ENCODE measurements at places on chromosomes 3 and 15. TPM values are rescaled to one million over a fixed set of nuclear protein-coding genes. Genes with fewer than 3 reads are reported as not detected.

DNA sequence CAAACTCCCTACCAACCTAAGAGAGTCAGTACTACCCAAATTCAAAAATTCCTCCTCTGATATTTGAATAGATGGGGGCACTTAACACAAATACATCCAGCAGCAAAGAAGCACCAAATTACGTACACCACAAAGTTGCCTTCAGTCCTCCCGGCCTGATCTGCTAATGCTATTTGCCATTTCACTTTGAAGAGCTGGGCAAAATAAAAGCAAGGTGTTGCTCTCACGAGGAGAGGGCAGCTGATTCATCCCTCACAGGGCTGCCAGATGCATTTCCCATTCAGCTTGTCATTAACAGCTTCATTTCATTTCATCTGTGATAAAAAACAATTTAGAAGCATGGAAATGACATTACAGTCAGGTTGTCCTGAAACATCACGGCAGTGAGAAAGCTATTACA, 283.4 kb upstream of the VEPH1 start:
- no peak for DNase-seq

DNA sequence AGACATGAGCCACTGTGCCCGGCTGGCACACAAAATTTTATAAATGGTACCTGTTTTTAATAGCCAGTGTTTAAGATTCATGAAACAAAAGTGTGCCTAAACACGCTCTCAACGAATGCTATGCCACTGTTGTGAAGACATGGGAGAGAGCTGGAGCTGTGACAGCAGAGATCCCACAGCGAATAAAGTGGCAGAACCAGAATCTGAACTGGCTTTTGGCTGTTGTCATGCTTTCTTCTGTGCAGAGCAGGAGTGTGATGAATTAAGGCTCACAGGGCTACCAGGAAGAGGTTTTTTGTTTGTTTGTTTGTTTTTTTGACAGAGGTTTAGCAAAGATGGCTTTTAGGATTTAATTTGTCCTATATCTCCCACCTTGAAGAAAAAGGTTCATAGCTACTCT, 14.5 kb downstream of the PTPRG start:
- no peak for DNase-seq

GRCh38 chr15:89743594-89743993, 7.5 kb downstream of the MESP1 start:
- DNase-seq, result no peak

GRCh38 chr3:118868051-118868450, 166.6 kb downstream of the IGSF11 start:
- DNase-seq, result no peak

DNA sequence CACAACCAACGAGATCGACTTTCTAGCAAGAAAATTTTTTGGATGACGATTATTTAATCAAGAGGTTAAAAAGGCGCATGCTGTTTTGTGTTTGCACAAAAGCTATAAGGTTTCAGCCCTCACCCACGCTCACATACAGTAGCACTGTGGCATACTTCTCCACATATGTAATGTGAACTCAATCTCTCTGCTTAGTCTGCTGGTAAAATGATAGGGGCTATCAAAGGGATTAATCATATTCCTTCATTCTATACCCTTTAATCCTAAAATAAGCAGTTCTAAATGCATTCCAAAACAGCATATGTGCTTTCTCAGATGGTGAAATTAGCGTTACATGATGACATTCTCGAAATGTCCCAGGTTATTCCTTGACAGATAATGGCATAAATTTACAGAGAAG, 196.9 kb upstream of the PRICKLE2 start:
- no peak for DNase-seq

DNA sequence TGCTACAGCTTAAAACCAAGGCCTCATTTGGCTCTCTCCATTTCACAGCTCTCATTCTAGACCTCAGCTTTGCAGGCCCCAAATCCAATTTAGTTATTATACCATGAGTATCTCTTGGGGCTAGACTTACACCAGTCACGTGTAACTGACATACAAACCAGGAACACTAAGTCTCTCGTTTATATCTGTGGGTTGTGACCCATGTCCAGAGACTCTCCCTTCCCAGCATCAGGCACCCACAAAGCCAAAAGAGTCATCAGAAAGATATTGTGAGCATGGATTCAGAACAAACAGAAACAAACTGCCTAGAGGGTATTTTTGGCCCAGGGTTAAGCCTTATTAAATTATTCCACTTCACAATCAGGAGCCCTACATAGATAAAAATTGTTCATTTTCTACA, 5.6 kb upstream of the CCDC13 start:
- no peak for DNase-seq

DNA sequence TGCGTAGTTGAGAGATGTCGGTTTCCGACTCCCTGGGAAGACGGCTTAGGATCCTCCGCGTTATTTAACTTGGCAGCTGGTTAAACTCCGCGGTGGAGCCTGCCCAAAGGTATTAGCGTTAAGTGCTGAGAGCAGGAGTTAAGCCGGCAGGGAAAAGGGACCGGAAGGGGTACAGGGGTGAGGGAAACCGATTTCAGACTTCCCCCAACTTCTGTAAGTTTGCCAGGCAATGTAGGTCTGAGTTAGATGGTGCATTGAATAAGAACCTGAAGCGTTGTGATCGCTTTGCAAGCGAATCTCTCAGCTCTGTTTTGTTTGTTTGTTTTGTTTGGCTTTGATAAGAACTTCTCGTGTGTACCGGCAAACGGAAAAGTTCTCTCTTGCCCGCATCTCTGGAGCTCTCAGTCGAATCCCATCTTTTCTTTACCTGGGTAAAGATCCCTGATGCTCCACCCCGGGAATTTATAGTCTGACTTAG, 6.0 kb upstream of the FEZF2 start:
- DNase-seq, result no peak

GJD2 gene
- polyA plus RNA-seq, result not detected

PLSCR2 gene
- 1.0 TPM for polyA plus RNA-seq

ACAN gene
- polyA plus RNA-seq, result 2.1 TPM

BNC1 gene
- polyA plus RNA-seq, result 0.17 TPM
